Activated naive CD8-positive, alpha-beta T cell treated with anti-CD3 and anti-CD28 coated beads, Interleukin-2, amount 10 ng/mL, durations not matched to agents 7 days and 5 days (primary cell): ENCODE measurements at places on chromosomes 12 and 14. TPM values are rescaled to one million over a fixed set of nuclear protein-coding genes. Genes with fewer than 3 reads are reported as not detected.
A peak's percentile ranks its signal among the peaks of the same experiment; 100 is the strongest.

- DNase-seq: no peak
Observed at GRCh38 chr12:70772836-70773235, 135.6 kb upstream of the PTPRB start.

GRCh38 chr12:33265900-33266299 lies 173.7 kb downstream of the SYT10 start:
- no peak for DNase-seq

Gene PPTC7
- total RNA-seq: 30.0 TPM

DNA sequence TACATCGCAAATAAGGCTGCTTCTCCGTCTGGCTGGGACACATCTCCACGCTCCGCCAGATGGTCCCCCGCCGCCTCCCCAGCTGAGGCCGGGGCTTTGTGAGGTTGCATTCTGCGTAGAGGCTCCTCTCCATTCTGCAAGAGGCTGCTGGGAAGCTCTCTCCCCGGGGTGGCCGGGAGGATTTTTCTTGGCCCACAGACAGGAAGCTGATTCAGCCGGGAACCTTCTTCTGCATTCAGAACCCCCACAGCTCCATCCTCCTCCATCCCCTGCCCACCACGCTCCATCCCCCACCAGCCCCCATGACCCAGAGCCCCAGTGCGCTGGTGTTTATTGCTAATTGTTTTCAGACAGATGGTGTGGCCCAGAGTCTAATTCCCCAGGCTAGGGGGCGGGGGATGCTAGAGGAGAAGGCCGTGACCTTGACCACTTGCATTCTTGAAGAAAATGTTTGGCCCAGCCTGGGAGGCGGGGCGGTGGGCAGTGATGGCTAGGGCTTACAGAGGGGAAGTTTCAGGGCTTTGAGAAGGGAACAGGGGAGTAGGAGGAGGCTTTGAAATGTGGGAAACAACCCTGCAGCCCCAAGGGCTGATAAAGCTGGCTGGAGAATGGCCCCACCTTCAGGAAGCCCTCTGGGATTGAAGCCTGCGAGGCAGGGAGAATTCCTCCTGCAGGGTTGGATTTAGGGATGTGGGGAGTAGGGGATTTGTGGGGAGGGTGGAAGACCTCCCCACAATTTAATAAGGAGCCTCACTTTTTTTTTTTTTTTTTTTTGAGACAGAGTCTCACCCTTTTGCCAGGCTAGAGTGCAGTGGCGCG lies 88.5 kb upstream of the NCOR2 start:
- no peak for DNase-seq

GRCh38 chr12:86712425-86712843 lies 456.2 kb upstream of the MGAT4C start:
- DNase-seq: no peak

GRCh38 chr12:55696141-55696540 lies 11.6 kb downstream of the ITGA7 start:
- DNase-seq: peak; percentile 15

DNA sequence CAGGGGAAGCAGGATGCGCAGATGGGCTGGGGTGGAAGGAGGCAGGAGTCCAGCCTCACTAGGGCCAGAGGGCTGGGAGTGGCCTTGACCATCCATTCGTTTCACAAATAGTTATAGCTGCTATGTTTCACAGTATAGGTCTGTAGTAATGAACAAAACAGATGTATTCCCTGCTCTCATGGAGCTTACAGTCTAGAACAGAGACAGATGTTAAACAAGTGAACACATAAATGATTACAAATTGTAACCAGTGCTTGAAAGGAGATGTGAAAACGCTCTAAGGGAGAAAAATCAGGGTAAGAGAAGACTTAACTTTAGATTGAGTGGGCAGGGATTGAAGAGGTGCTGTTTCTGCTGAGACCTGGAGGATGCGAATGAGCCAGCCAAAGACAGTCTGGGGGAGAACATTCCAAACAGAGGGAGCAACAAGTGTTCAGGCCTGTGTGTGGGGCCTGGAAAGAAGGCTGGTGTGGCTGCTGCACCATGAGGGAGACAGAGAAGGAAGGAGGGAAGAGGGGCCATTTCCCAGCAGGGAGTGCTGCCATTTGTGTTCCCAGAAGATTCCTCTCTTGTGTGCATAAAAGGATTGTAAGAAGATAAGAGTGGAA lies 14.6 kb downstream of the CFAP251 start:
- DNase-seq: no peak
